Heart left ventricle (tissue), 16 donors: ENCODE measurements at places on chromosomes 13 and 19. TPM values are rescaled to one million over a fixed set of nuclear protein-coding genes. Genes with fewer than 3 reads are reported as not detected.

CYP4F22 gene
- total RNA-seq: not detected

MEF2B gene
- 0.92 TPM for total RNA-seq

URAD gene
- total RNA-seq: not detected

LAIR1 gene
- 4.1 TPM for total RNA-seq

MTIF3 gene
- total RNA-seq: 153 TPM

HIPK4 gene
- total RNA-seq: 0.14 TPM

ZNF225 gene
- 3.1 TPM for total RNA-seq

ZNF543 gene
- total RNA-seq: 8.1 TPM

OR4F17 gene
- not detected for total RNA-seq

S1PR5 gene
- total RNA-seq: 1.7 TPM

EFNB2 gene
- total RNA-seq: 12.6 TPM

MIA gene
- total RNA-seq: not detected

FIZ1 gene
- 11.2 TPM for total RNA-seq

ZNF497 gene
- total RNA-seq: 0.61 TPM

GJA3 gene
- 24.4 TPM for total RNA-seq

SOX1 gene
- total RNA-seq: not detected

WDR88 gene
- total RNA-seq: not detected

ADAMTSL5 gene
- total RNA-seq: 53.6 TPM

APOC4 gene
- total RNA-seq: not detected

ZNF667 gene
- total RNA-seq: 5.8 TPM

PNMA8B gene
- total RNA-seq: 0.49 TPM

CD177 gene
- total RNA-seq: 1.6 TPM

RASL11A gene
- total RNA-seq: 3.5 TPM

SPACA4 gene
- not detected for total RNA-seq

ADGRE3 gene
- total RNA-seq: not detected

BRME1 gene
- 0.56 TPM for total RNA-seq

USHBP1 gene
- 3.7 TPM for total RNA-seq

OR7A5 gene
- total RNA-seq: not detected

CYP2F1 gene
- total RNA-seq: not detected

GPC6 gene
- 6.2 TPM for total RNA-seq

LIG1 gene
- total RNA-seq: 2.1 TPM

PLVAP gene
- total RNA-seq: 52.8 TPM

ZNF460 gene
- 45.0 TPM for total RNA-seq

SUPT5H gene
- 99.8 TPM for total RNA-seq

PRR12 gene
- total RNA-seq: 13.0 TPM

RYR1 gene
- total RNA-seq: 0.44 TPM

PALM3 gene
- 0.32 TPM for total RNA-seq

STOML3 gene
- total RNA-seq: not detected

KLK14 gene
- 0.33 TPM for total RNA-seq

ZNF681 gene
- total RNA-seq: 0.28 TPM
